ENCODE measurements at places on chromosomes 13 and 19. TPM values are rescaled to one million over a fixed set of nuclear protein-coding genes. Genes with fewer than 3 reads are reported as not detected.

Gene TPTE2
- polyA plus RNA-seq, result not detected

Gene TMEM238
- polyA plus RNA-seq, result 0.49 TPM

Gene LIM2
- not detected for polyA plus RNA-seq

Gene ZNF324B
- 2.4 TPM for polyA plus RNA-seq

Gene NLRP5
- not detected for polyA plus RNA-seq

Gene NALCN
- polyA plus RNA-seq, result 0.04 TPM

Gene USP12
- polyA plus RNA-seq, result 3.5 TPM

Gene FGF14
- 0.04 TPM for polyA plus RNA-seq

Gene TRIM28
- polyA plus RNA-seq, result 159 TPM

Gene VSTM2B
- polyA plus RNA-seq, result not detected

Gene ZNF681
- 0.67 TPM for polyA plus RNA-seq

Gene FBXO27
- 10.4 TPM for polyA plus RNA-seq

Gene LMTK3
- 2.9 TPM for polyA plus RNA-seq

Gene ICAM4
- polyA plus RNA-seq, result 0.12 TPM

Gene GPR12
- 0.04 TPM for polyA plus RNA-seq

Gene SCN1B
- 1.1 TPM for polyA plus RNA-seq

Gene SLC25A41
- polyA plus RNA-seq, result 1.4 TPM

Gene CATSPERD
- not detected for polyA plus RNA-seq

Gene ZNF793
- polyA plus RNA-seq, result 1.7 TPM

Gene ZNF221
- polyA plus RNA-seq, result 1.2 TPM

Gene ELAVL3
- not detected for polyA plus RNA-seq

Gene ZNF99
- not detected for polyA plus RNA-seq

Gene MICU2
- 23.6 TPM for polyA plus RNA-seq

Gene NCR1
- polyA plus RNA-seq, result not detected

Gene TEX29
- 0.88 TPM for polyA plus RNA-seq

Gene SAFB2
- 43.7 TPM for polyA plus RNA-seq

Gene FDX2
- polyA plus RNA-seq, result 18.5 TPM

Gene KLK14
- 0.31 TPM for polyA plus RNA-seq

Gene STOML3
- 0.06 TPM for polyA plus RNA-seq

Gene YJU2
- 27.7 TPM for polyA plus RNA-seq

Gene SHISA7
- polyA plus RNA-seq, result 0.01 TPM

Gene AMER2
- polyA plus RNA-seq, result not detected

Gene ZNF497
- polyA plus RNA-seq, result 0.96 TPM

Gene FCAR
- polyA plus RNA-seq, result 0.10 TPM

Gene PSG7
- polyA plus RNA-seq, result not detected

Measured in esophagus (tissue), 2 donors.